ENCODE measurements at places on chromosomes 7 and 10.
A peak's percentile ranks its signal among the peaks of the same experiment; 100 is the strongest.

GRCh38 chr7:75611557-75612178 lies 119.5 kb downstream of the SPDYE5 start:
- DNase-seq = no peak

- DNase-seq = no peak
Observed at GRCh38 chr7:140732416-140732815, 35.9 kb downstream of the NDUFB2 start.

DNA sequence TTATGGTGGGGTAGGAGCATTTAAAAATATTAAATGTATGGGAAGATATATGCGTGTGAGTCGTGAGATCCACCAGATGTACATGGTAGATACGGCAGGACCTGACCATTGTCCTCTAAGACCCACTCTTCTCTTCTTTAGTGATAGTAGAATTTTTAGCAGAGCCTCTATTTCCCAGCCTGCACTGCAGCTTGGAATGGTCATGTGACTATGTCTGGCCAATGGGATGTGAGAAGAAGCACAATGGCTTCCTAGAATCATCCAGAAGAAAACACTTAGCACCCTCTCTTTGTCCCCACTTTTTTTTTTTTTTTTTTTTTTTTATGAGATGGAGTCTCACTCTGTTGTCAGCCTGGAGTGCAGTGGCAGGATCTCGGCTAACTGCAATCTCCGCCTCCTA lies 86.6 kb upstream of the CYTH3 start:
- no peak for DNase-seq

GRCh38 chr7:726084-726853 lies at the start of gene DNAAF5:
Gene DNAAF5 (plus strand): TSS chr7:726699. CDS start chr7:726721, 22 bp downstream.
- DNase-seq = peak; percentile 87

DNA sequence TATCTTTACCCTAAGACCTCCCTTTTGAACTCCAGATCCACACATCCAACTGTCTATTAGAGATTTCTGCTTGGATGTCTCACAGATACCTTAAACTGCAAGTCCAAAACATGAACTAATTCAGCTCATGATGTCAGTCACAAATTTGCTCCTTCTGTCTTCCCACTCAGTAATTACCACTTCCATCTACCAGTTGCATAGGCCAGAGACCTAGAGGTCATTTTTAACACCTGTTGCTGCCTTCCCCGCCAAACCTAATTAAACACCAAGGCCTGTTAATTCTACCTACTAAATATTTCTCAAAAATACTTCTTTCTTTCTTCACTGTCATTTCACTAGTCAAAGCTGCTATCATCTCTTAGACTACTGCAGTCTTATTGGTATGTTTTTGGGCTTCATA lies 8.2 kb downstream of the SLK start:
- no peak for DNase-seq

- no peak for DNase-seq
Observed at GRCh38 chr7:107398161-107398560, 71.7 kb upstream of the GPR22 start.

DNA sequence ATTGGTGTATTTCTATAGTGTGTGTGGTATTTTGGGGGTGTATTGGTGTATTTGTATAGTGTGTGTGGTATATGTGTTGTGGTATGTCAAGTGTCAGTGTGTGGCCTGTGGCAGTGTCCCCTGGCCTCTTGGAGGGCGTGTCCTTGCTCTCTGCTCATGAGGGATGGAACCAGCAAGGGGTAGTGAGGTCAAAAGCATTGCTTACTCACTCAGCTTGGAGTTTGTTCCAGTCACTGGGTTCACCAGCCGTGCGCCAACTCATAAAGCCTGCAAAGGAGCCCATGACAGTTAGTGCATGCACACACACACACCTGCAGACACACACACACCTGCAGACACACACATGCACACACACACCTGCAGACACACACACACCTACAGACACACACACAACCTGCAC lies 4.3 kb upstream of the TRPV6 start:
- DNase-seq = no peak

GRCh38 chr10:97911217-97911616 lies 61.6 kb downstream of the GOLGA7B start:
- DNase-seq = no peak

DNA sequence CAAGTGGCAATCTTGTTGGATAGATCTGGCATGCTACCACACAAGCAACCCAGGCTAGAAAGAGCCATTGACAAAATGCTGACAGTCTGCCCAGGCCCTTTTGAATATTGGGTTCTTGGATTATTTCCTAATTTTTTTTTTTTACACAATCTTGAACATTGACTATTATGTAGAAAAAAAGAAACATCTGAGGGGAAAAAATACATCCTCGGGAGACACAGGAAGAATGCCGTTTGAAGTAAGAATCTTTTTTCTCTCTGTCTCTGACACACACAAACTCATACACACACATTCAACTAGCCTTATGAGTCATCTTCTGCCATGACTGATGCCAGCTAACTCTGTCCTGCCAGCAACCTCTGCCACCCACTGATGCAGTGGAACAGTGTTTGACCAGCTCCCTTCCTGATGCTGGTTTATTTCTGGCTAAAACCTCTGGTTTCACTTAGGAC lies 47.2 kb downstream of the SORBS1 start:
- peak; percentile 44 for DNase-seq

DNA sequence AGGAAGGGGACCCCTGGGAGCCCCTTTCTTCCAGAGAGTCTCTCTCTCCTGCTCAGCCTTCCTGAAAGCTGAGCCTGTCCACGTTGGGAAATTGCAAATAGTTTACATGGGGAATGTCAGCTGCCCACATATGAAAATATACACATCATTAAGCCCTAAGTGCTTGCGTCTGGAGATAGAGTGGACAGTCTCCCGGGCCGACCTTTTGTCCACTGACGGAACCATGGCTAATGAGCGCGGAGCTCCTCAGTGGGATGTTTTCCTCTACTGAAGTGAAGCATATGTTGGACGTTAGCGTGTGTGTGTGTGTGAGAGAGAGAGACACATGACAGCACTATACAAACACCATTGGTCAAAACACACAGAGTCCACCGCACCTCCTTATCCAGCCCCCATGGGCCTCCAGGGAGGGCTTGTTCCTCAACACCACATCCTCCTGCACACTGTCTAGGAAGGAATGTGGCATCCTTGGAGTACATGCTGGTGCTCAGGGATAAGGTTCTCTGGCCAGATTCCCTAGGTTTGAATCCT lies 128.4 kb downstream of the RGS10 start:
- DNase-seq = peak; percentile 81

- DNase-seq = no peak
Observed at GRCh38 chr7:39294022-39294421, 272.2 kb upstream of the YAE1 start.

DNA sequence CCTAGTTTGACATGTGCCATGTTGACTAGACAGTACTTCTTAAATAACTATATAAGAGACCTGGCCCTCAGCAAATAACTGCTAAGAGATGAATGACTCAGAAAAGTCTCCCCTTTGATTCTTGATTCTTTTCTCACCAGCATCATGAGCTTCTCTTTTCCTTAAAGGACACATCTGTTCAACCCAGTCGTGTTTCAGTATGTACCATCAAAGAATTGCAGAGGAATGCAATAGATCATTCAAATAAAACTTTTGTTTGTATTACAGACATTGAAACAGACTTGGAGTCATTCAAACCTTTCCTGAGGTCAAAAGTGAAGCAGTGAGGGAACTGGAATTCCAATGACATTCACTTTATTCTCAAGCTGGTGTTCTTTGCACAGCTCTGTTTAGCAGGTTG lies 598.3 kb upstream of the GHITM start:
- DNase-seq = peak; percentile 19

DNA sequence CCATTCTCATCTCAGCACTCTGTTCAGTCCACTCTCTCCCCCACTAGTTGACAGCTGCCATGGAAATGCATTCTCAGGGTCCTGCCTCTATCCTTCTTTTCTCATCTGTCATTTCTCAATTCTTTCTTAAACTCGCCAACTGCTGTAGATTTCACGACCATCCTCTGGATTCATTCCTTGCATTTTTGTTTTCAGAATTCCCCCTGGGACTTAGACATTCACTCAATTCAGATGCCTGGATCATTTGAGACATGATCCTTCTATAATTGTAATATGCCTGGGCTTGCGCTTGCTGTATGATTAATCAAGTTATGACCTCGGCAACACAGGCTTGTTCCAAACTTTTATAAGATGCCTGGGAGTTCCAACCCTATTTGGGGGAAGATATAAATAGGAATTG lies 104.5 kb downstream of the RAB11FIP2 start:
- peak; percentile 37 for DNase-seq

- DNase-seq = peak; percentile 33
Observed at GRCh38 chr10:96833220-96834001, 1.3 kb downstream of the LCOR start.

DNA sequence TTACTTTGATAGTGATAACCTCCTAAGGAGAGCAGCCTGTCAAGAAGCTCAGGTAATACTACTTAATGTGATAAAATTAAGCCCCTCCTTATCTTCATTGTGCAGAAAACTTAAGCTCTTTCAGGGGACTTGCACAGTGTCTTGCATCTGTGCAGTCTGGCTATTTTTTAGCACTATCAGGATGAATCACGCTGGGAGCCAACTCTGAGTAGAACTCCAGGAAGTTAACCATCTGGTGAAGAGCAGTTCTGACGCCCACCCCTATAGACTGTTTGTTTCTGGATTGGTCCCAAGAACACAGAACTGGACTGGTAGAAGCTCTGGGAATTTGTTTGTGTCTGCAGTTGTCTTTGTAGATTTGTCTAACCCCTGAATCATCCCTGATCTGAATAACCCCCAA lies 41.9 kb downstream of the AGK start:
- DNase-seq = peak; percentile 43

DNA sequence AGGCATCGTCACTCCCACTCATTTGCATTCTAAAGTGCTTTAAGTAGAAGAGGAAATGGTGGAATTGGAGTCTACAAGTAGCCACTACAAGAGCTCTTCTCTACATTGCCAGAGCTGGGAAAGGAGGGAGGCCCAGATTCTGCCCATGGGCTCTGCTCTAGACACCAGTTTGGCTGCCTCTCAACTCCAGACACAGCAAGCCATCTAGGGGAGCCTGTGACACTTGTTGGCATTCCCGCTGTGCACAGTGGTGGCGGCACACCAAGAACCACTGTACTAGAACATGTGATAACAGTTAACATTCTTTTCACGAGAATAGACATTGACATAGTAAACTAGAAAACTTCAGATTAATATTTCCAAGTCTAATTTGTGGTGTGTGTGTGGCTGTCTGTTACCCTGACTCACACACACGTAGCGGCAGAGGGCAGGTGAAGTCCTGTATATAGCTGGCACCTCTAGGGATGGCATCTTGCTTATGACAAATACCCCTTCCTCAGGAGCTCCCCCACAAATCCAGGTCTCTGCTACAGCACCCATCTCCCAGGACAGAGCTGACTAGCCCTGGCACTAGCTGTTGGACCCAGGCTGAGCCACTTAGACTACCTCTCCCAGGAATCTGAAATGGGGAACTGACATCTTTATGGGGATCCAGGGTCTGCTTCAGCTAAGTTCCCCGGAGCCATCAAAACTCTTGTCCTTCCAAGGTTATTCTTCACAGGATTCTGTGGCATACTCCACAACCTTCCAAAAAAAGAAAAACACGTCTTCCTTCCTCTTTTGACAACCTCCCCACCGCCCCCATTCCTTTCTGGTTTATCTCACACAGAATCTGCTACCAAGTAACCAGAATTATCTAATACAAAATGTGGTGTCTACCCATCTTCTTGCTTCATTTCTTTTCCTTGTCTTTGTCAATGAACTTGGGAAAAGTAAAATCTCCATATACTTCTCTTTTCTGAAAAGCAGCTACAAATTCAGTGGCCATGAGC lies 54.7 kb upstream of the MRLN start:
- DNase-seq = no peak

GRCh38 chr10:21724020-21724589 lies 190.1 kb downstream of the MLLT10 start:
- no peak for DNase-seq

- DNase-seq = peak; percentile 12
Observed at GRCh38 chr10:22666287-22667092, 47.9 kb downstream of the PIP4K2A start.

GRCh38 chr7:87316097-87316700 lies 29.3 kb upstream of the CROT start:
- DNase-seq = no peak

DNA sequence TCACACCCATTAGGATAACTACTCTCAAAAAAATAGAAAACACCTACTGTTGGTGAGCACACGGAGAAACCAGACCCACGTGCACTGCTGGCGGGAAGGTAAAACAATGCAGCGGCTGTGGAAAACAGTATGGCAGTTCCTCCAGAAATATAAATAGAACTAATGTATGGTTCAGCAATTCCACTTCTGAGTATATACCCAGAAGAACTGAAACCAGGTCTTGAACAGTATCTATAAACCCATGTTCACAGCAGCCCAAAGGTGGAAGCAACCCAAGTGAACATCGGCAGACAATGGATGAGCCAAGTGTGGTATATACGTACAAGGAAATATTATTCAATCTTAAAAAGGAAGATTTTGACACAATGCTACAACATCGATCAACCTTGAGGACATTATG lies 164.7 kb downstream of the ZMYND11 start:
- DNase-seq = no peak

DNA sequence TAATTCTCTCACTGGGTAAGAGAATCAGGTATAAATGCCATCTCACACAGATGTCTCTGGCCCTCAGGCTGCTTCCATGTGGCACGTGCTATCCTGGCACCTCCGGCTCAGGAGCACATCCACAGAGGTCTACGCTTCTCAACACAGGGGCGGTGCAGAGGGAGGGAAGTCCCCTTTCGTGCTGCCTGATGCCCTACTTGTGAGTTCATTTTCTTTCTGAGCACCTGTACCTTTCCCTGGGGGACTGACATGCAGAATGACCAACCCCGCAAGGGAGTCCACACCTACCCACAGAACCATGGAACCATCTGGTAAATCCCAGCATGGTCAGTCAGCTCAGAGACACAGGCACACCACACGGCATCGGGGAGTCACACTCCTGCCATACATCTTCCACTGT lies 99.0 kb upstream of the SAMD8 start:
- DNase-seq = no peak

DNA sequence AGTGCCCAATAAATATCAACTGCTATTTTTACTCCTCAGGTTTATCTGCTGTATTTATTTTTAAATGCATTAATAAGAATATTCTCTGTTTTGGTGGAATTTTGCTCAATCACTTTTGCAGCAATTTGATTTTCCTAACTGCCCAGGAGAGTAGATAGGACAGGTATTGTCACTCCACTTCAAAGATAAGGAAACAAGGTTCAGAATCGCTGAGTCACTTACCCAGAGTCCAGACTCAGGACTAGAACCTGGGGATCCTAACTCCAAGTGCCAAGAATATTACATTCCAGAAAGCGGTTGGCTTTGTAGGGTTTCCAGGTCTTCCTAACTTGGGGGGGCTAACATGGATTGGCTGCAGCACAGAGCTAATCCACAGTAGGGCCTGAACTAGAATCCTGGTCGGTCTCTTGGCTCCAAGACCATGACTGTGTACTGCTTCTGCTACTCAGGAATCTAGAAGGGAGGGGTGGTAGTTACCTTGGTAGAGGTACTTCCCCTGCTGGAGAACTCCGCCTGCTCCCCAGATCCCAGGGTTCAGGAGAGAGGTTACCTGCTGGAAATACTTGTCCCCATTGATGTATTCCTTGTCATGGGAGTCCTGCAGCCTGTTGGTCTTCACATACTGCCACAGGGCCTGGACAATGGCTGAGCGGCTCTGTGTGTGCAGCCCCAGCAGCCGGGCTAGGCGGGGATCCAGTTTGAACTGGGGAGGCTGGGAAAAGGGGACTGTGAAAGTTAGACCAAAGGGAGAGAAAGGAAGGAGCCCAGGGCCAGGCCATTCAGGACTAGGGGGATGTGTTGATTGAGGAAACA lies 7.3 kb downstream of the SMARCD3 start:
- DNase-seq = no peak

All from fibroblast of skin of back (primary cell).